ENCODE measurements at places on chromosomes 7 and 10.

- no peak for DNase-seq
These were observed 376.0 kb downstream of the GALNT17 start for GRCh38 chr7:71507680-71508602.

DNA sequence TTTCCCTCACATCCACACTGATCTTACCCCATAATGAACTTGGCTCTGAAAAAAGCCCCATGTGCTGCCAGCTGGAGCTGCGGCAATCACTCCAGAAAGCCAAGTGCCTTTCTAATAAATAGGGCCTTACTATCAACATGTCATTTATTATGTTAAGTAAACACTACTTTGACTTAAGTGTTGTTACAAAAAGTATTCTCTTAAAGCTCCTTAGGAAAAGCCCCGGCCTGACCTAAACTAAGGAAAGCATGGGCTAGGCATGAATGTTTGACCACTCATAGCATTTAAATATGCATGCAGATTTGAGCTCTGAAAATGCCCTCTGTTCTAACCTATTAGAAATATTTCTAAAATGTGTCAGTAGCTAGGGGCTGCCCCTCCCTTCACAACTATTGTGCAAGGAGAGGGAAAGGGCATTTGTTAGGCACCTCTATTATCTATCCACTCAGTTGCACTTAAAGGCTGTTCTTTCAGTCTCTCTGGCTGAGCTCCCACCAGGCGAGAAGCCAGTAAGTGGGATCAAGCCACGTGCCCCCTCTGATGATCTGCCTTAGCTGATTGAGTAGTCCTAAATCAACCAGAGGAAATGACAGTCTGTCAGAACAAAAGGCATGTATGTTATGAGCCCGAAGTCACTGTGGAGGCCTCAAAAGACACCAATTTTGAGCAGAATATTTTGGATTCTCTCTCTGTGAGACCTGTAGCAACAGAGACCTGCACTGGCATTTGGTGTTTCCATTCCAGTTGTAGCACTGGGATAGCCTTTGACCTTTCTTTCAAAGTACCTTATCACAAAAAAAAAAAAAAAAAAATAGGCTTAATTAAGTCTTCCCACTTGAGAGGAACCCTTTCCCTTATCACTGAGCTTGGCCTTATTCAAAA is 77.1 kb downstream of the ITGB8 start:
- peak; percentile 75 for DNase-seq

DNA sequence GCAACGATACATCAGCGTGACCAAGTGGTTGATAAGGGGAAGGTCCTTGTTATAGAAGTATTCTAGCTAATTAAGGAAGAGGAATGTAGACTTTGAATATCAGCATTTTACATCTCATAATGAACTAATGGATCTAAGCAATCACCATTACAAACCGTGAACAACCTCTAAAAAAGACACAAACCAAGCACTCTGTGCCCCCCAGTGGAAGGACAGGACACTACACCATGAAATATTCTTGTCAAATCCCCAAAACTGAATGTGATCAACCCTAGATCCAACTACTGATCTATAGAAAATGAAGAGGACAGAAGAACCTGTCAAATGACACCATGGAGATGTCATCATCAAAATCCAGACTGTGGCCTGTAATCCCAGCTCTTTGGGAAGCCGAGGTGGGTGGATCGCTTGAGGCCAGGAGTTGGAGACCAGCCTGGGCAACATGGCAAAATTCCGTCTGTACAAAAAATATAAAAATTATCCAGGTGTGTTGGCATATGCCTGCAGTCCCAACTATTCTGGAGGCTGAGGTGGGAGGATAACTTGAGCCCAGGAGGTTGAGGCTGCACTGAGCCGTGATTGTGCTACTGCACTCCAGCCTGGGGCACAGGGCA is 111.3 kb upstream of the CARD11 start:
- DNase-seq = no peak

DNA sequence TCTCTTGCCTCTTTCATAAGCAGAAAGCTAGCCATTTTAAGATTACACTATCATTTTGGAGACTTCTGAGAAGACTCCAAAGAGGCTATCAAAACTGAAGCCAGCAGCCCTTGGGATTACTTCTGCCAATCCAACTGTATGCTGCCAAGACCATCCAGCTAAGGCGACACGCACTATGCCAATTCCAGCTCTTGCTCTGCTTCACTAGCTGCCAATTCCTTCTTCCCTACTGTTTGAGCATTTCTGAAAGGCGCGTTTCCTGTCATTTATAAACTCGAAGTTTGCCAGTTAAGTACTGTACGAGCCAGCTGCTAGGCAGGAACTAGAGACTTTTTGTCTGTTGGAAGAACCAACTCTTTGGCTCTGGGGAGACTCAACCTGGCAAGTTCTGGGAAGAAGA is 36.5 kb downstream of the MALSU1 start:
- no peak for DNase-seq

DNA sequence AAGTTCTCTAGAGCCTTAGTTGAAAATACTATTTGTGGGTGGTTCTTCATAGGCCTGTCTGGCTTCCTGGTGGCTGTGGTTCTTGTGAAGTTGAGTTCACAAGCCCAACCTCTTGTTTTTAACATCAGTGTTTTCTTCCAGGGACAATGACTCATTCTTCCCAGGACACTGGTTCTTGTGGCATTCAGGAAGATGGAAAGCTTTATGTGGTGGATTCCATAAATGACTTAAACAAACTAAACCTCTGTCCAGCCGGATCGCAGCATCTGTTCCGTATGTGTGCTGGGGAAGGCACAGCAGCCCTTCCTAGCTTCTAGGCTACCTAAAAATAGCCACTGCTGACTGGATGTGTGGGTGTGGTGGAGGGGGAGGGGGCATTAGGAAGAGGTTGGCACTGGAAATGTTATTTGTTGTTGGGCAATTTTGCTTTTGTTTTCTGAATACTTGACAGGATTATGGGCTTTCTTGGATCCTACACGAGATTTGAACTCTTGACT is 3.9 kb downstream of the LSMEM1 start:
- no peak for DNase-seq

DNA sequence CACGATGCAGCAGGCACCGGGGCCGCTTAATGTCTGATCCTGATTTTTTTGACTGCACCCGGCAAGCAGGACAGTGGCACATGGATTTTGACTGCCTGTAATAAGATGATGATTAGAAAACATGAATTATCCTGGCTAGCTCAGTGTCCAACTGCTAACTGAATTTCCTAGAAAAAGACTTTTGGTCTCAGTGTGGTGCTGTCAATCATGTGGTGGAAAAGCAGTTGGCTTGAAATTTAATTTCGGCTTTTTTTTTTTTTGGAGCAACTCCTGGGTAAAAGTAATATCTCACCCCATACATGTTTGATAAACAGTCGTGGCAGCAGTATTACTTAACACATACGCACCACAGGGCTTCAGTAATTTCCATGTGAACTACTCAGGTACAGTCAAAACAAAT is 227.7 kb downstream of the FANK1 start:
- DNase-seq = no peak

- no peak for DNase-seq
These were observed 54.5 kb downstream of the JAKMIP3 start for GRCh38 chr10:132120200-132120599.

- no peak for DNase-seq
These were observed 90.9 kb upstream of the NRBF2 start for GRCh38 chr10:63042256-63042655.

DNA sequence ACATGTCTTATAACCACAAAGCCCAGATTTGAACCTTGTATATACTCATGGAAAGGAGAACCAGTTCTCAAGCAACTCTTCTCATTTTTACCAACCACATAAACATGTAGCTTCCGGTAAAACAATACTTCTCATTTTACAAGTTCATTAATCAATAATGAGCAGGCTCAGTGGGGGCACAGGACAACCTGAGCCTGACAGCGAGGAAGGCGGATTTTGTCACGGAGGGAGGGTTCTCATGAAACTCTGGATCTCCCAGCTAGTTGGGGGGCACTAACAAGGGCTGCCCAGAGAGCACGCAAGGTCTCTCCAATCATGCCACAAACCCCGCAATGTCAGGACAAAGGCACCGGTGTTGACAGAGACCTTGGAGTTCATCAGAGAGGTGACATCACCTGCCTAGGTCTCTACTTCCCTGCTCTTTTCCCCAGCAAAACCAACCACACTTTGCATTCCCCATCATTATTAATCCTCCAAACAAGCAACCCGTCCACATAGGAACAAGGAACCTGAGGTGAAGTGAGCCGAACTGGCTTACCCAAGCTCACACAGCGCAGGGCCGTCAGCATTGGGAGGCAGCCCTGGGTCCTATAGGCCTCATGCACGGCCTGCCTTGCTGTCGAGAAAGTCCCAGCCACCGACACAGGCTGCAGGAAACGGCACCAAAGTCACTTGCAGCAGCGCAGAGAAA is 192.1 kb upstream of the KLF14 start:
- no peak for DNase-seq

GRCh38 chr7:129295015-129295423 is 70.2 kb downstream of the AHCYL2 start:
- DNase-seq = no peak

DNA sequence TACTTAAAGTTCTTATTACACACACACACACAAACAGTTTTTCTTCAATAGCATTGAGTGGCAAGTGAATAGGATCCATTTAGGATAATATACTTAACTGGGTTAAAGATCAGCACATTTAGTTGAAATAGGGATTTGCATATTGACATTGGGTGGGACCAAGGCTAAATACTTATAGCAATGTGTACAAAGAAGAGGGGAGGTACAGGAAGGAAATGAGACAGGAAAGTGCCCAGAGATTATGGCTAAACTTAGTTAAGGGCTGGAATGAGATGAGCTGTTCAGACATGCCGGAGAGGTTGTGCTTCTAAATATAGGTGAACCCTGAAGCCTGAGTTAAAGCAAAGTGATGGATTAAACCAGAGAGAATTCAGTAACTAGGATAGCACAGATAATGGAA is 95.1 kb downstream of the LSMEM1 start:
- DNase-seq = no peak

DNA sequence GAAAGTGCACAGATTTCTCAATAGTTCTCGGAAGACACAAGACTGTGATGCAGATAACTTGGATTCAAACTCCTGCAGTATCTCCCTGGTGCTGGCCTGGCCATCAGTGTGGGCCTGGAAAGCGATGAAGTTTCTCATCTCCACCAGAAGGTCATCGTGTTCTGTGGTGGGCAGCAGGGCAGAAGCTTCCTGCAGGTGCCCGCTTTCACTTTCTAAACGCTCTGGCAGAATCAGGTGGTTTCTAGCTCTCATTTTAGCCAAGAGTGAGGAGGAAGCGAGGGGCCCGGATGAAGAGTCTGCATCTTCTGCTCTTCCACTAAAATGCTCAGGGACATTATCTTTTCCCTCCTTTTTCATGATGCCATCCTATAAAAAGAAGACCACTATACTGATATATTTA is 63.0 kb upstream of the DRGX start:
- DNase-seq = no peak

Data from sciatic nerve (tissue), 2 donors.